ENCODE measurements at places on chromosomes 13 and 19.

GRCh38 chr13:20796791-20797508 lies 23.2 kb upstream of the EEF1AKMT1 start:
- no peak for DNase-seq

DNA sequence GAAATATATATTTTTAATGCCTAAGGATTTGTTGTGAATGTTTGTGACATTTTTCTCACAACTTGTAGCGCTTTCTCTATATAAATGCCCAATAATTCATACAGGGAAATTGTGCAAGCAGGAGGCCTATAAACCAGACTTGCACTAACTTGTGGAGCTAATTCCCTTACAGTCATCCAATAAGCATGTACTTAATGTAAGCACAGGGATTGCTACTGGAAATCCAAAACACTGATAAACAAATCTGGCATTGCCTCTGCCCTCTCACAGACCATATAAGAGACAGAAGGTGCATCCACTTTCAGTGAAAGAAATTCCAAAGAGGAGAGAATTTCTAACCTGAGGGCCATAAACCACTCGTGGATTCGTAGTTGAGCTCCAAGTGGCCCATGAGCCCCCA lies 518.8 kb downstream of the MYO16 start:
- DNase-seq: no peak

DNA sequence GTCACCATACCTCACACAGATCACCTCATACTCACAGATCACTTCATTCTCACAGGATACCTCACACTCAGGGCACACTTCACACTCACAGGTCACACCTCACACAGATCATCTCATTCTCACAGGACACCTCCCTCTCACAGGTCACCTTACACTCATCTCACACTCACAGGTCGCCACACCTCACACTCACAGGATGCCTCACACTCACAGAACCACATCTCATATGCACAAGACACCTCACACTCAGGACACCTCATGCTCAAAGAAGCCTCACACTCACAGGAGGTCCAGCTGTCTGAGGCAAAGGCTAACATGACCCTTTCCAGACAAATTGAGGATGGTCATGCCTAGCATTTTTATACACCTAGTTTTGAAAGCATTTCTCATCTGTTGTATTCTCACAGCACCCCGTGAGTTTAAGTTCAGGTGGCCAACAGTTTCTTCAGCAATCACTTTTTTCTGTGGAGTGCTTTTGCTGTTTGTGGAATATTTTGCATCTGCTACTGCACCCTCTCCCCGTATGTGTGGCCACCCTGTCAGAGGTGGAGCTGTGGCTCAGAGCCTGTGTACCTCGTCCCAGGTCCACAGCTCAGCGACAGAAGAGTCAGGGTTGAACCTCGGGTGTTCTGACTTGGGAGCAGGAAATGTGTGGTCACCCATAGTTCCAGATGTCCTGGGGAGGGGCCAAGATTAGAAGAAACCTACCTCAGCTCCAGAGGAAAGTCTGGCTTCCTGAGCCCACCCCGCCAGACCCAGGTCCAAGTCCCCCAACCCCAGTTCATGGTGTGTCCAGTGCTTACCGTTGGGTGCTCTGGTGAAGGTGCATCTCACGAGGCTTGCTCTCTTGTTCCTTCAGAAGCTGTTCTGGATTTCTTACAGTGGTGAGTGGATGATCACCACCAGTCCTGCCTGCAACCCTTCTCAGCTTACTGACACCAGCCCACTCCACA lies 7.6 kb downstream of the F7 start:
- no peak for DNase-seq

GRCh38 chr13:60431108-60431700 lies 34.2 kb downstream of the TDRD3 start:
- DNase-seq: no peak

GRCh38 chr19:18671303-18672043 lies 12.0 kb upstream of the CRTC1 start:
- DNase-seq: no peak

DNA sequence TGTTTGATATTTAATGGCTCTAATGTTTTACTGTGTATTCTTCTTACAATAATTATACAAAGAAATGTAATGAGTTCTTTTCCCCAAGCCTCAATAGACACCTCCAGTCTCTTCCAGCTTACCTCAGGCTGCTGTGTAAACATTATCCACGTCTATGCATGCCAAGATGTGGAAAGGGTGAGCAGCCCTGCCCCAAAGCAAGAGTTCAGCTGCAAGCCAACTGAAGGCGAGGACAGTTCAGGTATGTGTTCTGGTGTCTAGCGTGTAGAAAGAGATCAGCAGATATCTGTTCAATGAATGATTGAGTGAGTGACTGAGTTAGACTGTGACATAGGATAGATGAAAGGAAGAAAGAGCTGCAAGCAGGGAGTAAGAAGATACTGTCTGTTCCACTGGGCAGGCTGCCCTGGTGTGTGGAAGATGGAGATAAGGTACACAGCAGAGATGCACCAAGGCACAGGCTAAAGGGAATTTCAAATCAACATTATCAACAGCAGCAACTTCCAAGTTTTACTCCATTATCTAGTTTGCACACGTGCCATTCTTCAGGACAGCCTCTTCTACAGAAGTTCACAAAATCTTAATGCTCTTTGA lies 66.0 kb downstream of the LATS2 start:
- no peak for DNase-seq

GRCh38 chr13:20424949-20425348 lies 100.7 kb downstream of the CRYL1 start:
- no peak for DNase-seq

GRCh38 chr13:25844559-25845434 lies 207.0 kb downstream of the SHISA2 start:
- no peak for DNase-seq

- no peak for DNase-seq
Observed at GRCh38 chr19:40752257-40752781, 1.3 kb downstream of the SNRPA start.

- no peak for DNase-seq
Observed at GRCh38 chr13:66774046-66774445, 456.1 kb downstream of the PCDH9 start.

DNA sequence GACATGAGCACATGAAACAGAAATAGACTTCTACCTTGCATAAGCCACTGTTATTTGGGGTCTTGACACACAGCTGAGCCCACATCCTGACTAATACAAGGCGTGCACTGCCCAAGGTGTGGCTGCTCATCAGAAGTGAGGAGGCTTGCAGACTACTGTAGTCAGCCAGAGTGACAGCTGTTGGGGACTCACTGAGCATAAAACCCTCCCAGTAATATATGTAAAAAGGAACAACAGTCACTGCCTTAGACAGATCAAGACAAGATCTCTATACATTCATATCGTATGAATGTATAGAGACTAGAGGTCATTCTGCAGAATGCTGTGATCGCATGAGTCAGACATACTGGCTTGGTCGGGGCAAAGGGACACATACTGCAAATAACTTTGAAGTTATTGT lies 4.1 kb upstream of the C1QTNF9B start:
- DNase-seq: no peak

- no peak for DNase-seq
Observed at GRCh38 chr19:43554317-43554895, 20.9 kb downstream of the XRCC1 start.

GRCh38 chr19:54029930-54030490 lies 33.7 kb downstream of the VSTM1 start:
- no peak for DNase-seq

- no peak for DNase-seq
Observed at GRCh38 chr13:81874681-81875661, 1534.0 kb upstream of the SPRY2 start.

DNA sequence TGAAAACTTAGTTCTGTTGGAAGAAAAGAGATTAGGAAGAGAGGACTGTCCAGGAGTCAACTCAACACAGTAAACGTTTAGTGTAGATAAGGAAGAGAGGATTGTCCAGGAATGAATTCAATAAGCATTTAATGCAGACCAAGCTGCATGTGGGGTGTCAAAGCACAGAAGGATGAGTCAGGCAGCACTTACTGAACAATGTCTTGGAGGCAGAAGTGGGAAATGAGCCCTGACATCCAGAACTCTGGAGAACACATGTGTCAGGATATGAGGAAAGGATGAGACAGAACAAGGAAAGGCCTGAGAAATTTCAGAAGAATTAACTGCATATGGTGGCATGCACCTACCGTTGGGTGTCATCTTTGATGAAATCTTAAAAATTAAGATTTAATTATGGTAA lies 429.2 kb upstream of the HTR2A start:
- DNase-seq: no peak

- DNase-seq: no peak
Observed at GRCh38 chr19:44613295-44614178, at the start of gene IGSF23. TSS of gene IGSF23 (plus strand) at chr19:44613563. CDS start at chr19:44613646, 83 bp downstream.

DNA sequence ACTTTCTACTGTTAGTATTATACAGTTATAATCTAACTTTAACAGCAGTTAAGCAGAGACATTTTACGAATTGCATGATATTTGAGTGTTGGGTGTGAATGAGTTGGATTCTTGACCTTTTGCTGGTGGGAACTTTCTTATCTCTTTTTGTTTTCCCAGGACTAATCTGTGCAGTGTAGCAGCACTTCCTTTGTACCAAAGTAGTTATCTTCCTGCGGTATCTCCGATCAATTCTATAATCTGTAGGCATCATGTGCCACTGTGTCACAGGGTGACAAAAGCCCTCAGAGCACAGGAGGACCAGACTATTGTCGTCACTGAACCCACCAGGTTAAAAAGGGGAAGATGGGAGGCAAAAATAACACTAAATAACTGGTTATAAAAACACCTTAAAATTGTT lies 823.5 kb downstream of the GPC5 start:
- DNase-seq: no peak

DNA sequence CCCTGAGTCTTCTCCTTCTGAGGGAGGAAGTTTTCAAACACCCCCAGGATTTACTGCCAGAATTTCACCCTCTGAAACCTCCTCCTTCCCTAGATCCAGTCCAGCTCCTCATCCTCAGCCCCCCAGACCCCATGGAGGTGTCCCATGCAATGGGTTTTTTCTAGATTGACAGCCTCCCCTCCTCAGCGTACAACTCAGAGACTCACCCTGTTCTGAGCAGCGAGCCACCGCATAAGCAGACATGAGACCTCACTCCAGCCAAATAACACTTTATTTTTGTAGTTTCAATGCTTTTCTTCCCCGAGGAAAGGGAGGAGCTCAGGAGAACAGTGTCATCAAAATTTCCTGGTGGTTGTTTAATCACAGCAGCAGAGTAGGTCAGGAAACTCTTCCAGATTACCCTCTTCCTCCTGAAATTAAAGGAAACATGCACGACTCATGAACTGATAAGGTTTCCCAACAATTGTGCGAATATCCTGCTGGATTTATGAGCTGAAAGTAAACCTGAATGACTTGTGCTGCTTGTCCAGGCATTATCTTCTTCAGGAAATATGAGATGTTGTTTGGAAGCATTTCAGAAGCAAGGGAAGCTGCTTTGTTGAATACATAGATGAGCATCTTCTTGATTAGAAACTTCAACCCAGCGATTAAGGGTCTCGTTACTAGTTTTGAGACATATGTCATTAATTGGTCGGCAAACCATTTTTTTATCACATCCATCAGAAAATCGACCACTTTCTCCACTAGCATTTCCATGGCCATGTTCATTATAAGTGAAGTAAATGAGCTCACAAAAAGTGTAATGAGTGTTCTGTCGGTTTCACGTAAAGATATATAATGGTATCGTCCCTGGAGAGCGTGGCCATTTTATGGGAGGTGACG lies 36.2 kb downstream of the ERICH4 start:
- DNase-seq: no peak

GRCh38 chr13:50809133-50810090 lies 34.1 kb downstream of the DLEU7 start:
- no peak for DNase-seq

Data from breast epithelium (tissue), 4 donors.